Stimulated activated CD4-positive, alpha-beta T cell treated with anti-CD3 and anti-CD28 coated beads, Interleukin-1b, Interleukin-23, amount 100 ng/mL, for 48 hours (primary cell): ENCODE measurements at places on chromosomes 7 and 10.

- DNase-seq, result no peak
Measured at GRCh38 chr7:30831227-30831626, 60.0 kb downstream of the MINDY4 start.

DNA sequence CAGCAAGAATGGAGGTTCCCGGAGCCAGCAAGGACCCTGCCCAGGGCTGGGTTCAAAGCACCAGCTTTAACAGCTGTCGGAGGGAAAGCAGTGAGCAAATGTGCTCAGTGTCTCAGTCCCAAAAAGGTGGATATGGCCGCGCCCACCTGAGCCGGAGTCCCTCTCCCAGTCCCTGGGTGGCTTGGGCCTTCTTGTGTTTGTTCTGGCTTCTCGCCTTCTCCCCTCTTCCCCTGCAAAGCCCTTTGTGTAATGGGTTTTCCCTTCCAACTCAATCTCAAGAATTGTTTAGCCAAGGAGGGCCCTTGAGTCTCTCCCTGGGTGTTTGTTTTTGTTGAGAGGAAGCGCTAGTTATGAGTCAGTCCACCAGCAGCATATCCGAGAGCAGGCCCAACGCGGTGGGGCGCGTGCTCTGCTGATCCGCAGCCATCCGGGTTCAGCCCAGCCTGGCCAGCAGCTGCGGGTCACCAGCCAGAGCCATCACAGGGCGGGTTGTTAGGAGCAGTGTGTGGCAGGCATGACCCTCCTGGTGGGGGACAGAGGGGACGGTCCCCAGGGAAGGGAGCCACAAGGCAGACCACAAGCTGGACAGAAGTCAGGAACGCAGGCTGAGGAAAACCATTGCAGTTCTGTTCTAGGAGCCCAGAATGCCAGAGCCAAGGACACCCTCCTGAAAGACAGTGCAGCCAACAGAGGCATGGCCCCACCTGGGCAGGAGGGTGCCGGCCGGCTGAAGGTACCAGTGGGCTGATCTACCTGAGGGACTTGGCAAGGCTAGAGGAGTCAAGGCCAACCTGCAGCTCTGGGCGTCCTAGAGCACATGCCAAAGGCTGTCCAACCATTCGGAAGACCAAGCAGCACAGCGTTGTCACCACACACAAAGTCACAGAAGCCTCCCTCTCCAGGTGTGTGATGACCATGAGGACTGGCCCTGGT is 21.3 kb downstream of the CALML3 start:
- no peak for DNase-seq

DNA sequence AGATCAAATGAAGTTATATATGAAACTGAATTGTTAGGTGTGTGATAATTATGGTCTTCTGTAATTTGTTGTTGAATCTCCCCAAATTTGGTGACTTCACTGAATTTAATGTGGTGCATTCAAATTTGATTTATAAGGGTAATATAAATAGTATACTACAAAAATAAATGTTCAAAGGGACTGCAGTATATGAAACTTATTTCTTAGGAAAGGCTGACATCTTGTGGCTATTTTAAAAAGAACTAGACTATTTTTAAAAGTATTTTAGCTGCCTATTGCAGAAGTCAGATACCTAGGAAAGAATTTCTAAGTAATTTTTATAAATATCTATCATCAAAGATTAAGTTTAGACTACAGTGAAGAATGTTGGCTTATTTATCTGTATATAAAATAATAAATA is 36.6 kb downstream of the ATRNL1 start:
- no peak for DNase-seq

DNA sequence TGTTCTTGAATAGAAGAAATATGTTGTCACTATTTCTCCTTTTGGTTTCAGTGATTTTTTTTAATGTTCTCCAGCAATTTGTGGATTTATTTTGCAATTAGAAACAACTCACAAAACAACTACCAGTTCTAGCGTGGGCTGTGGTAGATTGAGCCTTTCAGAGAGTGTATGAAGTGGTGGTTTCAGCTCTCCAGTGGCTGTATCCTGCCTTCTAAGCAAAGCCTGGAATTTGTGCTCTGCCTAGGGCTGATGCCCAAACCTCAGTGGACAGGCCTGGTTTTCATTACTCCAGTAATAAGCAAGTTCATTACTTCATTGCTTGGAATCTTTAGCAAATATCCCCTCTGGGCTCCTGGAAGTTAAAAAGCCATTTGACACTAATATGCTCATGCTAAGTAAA is 35.9 kb downstream of the APBB1IP start:
- no peak for DNase-seq

DNA sequence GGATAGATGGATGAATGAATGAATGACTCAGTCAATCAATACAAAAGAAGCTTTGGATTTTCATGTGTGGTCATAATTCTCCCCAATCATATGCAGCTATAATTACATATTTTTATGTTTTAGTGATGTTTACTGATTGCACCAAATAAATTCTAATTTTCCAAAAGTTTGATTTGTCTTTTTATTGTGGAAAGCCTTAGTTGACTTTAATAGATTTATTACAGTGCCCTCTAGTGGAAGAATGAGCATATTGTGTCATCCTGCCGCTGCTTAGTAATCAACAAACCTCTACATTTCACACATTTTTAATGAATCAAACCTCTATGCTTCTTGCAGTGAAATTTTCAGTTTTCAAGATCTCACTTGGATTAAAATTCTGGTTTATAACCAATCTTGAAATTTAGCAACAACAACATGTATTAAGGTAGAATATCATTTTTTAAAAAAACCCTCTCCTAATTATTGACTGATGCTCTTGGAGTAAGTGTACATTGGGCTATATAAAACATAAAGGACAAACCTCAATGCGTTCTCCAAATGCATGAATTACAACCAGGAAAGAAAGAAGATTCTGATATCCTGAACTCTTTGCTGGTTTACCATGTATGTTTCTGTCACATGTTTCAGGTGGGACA is 55.6 kb upstream of the PNLIP start:
- DNase-seq, result no peak

DNA sequence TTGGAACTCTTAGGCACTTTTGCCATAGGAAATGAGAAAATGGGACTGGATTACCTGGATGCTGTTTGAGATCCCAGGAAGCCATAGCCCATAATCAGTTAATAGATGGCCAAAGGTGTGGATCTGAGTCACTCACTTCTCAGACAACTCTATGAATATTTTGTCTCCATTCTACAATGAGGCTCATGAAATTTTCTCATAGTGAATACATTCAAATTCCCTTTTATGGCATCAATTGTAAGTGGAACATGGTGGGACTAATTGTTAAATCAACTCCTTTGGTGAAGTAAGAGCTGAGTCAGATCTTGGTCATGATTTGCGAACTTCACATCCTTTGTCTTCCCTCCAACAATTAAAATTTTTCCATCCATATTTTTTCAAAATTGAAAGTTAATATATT is 222.1 kb downstream of the ARL4A start:
- no peak for DNase-seq

- no peak for DNase-seq
Measured at GRCh38 chr10:47078393-47079203, 167.4 kb downstream of the PTPN20 start.

- DNase-seq, result no peak
Measured at GRCh38 chr10:109037978-109038377, 885.3 kb downstream of the XPNPEP1 start.

DNA sequence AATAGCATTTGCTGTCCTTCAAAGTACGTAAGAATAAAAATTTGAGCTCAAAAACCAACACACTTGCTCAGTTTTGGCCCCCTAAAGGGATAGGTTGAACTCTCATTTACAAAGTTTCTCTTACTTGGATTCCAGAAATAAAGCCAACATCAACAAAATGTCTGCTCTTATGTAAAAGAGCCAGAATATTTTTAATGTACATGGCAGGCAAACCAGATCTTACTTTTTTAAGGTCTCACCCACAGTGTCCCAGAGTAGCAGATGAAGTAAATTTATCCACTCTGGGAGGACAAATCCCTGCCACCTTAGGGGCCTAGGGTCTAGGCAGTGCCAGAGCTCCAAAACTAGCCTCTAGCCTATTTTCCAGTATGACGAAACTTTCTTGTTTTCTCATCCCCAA is 159.6 kb downstream of the SKAP2 start:
- DNase-seq, result no peak

GRCh38 chr7:135704698-135705097 is 23.3 kb downstream of the SLC13A4 start:
- no peak for DNase-seq

- DNase-seq, result no peak
Measured at GRCh38 chr7:112288301-112288700, 81.8 kb downstream of the ZNF277 start.

GRCh38 chr7:138167222-138167621 is 91.0 kb downstream of the AKR1D1 start:
- DNase-seq, result no peak

DNA sequence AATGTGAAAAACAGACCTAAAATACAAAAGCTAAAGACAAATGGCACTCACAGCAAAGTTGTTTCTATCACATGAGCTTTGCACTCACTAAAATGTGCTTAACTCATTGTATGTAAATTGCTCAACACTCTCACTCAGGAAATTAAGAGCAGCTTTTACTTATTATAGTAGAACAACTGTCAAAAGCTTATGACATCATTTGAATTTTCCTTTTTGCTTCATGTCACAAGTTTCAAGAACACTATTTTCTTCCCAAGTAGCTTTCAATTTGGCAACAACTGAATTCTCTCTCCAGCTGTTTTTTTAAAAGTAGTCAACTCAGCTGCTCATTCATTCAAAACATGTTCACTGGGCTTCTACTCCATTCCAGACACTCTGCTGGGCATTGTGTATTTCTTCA is 46.9 kb downstream of the ATE1 start:
- no peak for DNase-seq

GRCh38 chr7:95485391-95486123 is at the start of gene ASB4:
ASB4 (plus strand) TSS chr7:95485943; CDS start chr7:95485972, 29 bp downstream.
- DNase-seq, result no peak

GRCh38 chr10:131009791-131010190 is 301.7 kb downstream of the TCERG1L start:
- no peak for DNase-seq

GRCh38 chr7:86846494-86847190 is 202.9 kb downstream of the GRM3 start:
- no peak for DNase-seq

DNA sequence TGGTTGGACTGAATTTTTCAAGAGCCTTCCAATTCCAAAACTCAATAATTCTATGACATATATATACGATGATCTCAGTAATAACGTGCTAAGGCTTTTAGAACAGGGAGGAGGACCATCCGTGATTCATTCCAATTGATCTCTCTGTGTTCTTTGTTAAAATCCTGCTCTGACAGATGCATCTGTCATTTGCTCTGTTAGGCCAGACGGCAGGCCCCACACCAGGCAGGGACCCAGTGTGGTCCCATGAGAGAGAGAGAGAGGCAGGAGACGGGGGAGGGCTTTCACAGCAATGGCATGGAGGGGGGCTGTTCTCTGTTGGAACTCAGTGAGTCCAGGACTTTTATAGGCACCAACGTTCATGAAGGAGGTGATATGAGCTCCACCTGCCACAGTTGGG is 160.0 kb upstream of the INSYN2A start:
- DNase-seq, result no peak

- DNase-seq, result no peak
Measured at GRCh38 chr10:81843042-81843441, 32.0 kb upstream of the NRG3 start.

- DNase-seq, result no peak
Measured at GRCh38 chr10:125157505-125157904, 2.9 kb downstream of the CTBP2 start.

DNA sequence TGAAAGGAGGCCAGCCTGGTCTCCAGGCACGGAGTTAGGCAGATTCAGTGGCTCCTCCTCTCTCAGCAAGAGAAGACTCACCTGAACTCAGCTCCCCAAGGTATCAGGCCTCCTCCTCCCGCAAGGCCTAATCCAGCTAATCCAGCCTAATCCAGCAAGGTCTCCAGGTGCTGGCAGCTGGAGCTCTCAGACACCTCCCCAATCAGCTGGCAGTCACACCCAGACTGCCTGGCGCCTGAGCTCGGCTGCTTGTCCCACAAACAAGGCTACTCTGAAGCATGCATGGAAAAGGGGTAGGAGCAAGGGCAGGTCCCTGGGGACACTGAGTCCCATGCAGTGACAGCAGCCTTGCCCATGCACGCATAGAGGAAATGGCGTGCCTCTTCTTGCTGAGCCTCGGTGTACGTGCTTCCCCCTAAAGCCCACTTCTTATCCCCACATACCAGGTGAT is 3.3 kb upstream of the OPN4 start:
- no peak for DNase-seq

GRCh38 chr10:47077941-47078340 is 166.7 kb downstream of the PTPN20 start:
- no peak for DNase-seq

GRCh38 chr7:84877943-84878570 is 308.8 kb downstream of the SEMA3D start:
- no peak for DNase-seq

DNA sequence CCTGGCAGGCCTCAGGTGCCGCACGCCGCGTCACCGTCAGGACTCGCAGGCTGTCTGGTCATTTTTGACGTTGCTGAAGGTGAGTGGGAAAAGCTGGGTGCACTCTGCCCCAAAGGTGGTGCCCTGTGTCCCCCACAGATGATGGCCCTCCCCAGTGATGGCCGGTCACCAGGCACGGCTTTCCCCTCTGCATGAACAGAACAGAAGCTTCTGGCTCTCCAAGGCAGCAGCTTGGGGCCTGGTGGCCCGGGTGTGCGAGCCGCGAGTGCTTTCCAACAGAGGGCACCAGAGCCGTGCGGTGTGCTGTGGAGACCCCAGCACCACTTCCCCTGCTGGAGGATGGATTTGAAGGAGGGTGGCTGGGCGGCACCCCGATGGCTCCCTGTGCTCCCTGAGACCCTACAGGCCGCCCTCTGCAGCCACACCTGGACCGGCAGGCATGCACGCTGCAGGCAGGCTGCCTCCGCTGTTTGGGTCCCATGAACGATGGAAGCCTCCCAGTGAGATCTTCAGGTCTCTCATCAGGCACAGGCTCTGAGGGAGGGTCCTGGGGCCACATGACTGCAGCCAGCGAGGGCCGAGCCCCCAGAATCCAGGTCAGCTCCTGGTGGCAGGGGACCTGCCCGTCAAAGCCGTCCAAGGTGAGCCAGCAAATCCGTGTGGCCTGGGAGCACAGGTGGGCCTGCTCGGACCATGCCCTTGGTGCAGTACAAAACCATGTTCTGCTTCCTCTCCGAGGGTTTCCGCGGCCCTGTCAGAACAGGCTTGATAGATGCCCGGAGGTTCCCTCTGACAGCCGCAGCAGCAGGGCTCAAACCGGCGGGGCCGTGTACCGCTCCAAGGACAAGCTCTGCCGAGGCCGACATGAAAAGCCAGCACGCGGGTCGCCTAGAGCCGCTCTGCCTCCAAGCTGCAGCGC is 195.4 kb downstream of the EBF3 start:
- DNase-seq, result no peak

DNA sequence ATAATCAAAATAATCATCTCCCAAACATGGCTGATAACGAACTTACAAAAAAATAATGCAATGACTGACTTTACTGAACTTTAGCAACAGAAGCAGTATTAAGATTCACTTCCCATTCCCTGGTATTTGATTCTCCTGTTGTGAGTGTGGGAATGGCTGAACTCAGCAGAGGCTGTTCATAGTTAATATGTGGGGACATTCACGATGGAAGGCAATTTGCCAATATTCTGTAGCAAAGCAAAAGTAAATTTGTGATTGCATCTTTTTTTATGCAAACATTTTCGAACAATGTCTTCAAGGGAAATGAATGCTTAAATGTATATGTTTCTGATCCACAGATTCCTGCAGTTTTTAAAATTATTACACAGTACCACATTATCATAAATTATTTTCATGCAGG is 431.7 kb upstream of the KLF6 start:
- no peak for DNase-seq
